ENCODE measurements at places on chromosomes 4 and X.

DNA sequence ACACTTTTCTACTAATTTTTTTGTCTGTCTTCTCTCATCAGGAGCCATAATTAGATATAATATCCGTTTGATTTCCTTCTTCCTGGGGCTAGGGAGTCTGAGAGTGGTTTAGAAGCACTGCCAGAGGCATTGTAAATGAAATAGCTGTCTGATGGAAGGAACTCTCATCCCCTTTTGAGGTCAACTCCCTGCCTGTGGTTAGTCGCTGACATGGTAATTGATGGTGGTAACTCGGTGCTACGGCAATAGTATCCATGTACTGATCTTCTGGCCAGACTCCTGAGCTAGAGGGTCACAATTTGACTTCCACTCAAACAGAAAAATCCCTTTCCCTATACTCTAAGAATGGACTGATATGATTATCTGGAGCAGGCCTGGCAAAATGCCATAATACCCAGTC lies 108.1 kb upstream of the TRPC5 start:
- DNase-seq = no peak

- DNase-seq = no peak
Measured at GRCh38 chr4:164169591-164169990, 584.3 kb upstream of the SMIM31 start.

DNA sequence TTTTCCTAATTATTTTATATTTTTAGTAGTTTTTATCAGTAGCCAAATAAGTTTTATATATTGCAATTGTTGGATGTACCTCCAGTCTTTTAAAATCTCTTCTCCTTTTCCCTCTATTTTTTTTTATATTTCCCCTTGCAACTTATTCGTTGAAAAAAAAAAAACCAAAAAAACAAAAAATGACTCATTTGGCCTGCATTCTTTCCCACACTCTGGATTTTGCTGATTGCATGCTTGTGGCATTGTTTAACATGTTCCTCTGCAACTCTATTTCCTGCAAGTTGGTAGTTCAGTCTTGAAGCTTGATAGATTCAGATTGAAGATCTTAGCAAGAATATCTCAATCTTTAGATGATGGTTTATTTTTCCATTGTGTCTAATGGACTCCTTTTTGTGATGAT lies 260.6 kb upstream of the BOD1L1 start:
- peak; percentile 7 for DNase-seq

DNA sequence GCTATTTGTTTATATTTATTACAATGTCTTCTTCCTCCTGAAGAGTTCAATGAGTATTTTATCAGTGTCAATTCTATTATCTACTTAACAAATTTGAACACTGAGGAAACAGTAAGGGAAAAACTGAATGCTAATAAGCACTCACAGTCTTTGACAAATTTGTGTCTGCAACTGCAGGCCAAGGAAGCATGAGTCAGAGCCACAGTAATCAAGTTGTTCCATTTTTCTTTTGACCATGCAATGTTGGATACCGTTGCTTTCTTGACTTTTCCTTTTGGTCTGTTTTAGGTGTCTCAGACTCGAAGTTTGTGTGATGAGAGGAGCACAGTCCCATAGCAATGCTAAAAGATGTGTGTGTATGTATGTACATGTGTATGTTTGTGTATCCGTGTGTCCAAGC lies 359.6 kb downstream of the IL1RAPL1 start:
- no peak for DNase-seq

DNA sequence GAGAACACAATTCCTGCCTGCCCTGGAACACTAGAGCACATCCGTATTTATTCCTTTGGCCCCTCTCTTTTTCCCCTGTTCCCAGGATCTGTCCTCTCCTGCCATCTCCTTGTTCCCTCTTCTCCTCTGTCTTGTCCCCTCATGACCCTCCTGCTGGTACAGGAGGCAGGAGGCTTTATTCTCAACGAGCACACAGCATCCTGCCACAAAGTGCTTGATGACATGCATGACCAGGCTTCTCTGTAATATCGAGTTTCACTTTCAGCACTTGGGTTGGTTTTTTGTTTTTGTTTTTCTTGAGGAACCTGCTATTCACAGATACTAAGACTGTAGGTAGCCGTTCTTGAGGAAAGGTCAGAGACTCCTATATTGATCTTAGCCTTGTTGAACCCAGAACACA lies 35.3 kb downstream of the NALF2 start:
- DNase-seq = no peak

DNA sequence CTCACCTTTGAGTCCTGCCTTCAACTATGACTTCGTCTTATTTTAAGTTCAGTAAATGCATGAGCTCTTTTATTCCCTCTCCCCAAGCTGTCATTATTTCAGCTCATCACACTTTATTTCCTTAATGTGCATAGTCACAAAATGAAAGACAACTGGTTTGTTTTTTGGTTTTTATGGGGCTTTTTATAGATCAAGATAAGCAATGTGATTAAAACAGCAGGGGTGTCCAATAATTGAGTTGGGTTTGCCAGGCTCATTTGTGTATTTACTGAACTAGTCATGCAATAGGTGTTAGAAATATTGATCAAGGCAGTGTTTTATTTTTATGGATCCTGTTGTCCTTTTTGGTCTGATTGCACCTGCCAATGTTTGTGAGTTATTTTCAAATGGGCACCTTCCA lies 102.2 kb downstream of the FRMPD4 start:
- no peak for DNase-seq

DNA sequence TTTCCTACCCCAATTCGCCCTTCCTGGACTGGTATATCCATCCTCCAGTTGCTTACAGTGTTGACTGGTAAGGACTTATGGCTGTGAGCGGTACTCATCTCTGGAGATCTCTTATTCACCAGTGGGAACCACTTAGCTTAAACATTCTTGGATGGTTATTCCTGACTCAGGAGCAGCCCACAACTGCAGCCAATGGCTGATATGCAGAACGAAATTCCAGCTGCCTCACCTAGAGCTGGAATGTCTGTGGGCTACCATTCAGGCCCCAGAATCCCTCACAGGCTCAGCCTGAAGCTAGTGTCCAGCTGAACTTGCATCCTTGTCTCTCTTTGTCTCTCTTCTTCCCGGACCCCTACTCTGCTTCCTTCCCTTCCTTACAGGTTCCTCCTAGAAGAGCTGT lies 138.9 kb upstream of the SMIM31 start:
- no peak for DNase-seq
